ENCODE measurements at places on chromosomes 4 and X. TPM values are rescaled to one million over a fixed set of nuclear protein-coding genes. Genes with fewer than 3 reads are reported as not detected.

DNA sequence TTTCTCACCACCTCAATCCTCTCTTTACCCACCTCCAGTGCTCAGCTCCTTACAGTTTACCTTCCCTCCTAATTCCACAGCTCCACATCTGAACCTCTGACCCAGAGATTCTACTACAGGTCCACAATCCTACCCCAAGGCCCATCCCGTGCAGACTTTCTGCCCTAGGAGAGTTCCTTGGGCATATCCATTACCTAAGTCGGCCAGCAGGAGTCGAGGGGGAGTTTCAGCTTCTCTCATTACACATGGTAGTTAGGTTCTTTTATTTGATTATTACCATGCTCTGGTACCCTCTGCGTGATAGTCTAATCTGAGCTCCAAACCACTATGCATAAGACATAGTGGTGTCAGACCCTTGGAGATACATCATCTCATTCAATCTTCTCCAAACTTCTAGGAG lies 117.9 kb downstream of the SH3RF1 start:
- DNase-seq: no peak
- H3K27ac ChIP-seq: no peak overlapping the region
- no peaks in the 10 kb centered on the region for H3K27me3 ChIP-seq

- no peak for DNase-seq
- H3K27ac ChIP-seq: no peak within 1 kb of the TSS
- peaks cover 2% of the 10 kb centered on the region for H3K4me1 ChIP-seq
- H3K4me3 ChIP-seq: no peak within 1 kb of the TSS
- no peaks in the 10 kb centered on the region for H3K36me3 ChIP-seq
- peaks cover 2% of the 10 kb centered on the region for H3K27me3 ChIP-seq
These were observed at the start of gene RHOH for GRCh38 chr4:40196724-40197281. Gene RHOH (plus strand): TSS chr4:40197031. CDS start chr4:40243387, 46,356 bp downstream.

DNA sequence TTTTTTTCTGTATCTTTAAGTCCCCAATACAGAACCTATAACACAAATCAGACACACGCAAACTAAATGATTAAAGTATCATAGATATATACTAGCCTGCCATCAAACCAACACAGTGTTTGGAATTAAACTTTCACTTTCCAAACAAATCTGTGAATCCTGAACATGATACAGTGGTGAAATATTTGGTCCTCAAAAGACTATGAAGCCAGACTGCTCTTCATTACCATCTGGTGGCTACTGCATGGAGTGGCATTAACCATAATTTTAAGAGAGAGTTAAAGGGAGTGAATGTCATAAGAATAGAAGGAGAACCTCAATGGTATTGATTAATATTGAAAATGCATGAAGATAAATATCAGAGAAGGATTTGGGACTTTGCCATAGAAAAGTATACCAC lies 9.2 kb upstream of the GABRA4 start:
- H3K4me3 ChIP-seq: no peak overlapping the region
- H3K27ac ChIP-seq: no peak overlapping the region
- DNase-seq: peak; percentile 79
- no peaks in the 10 kb centered on the region for H3K27me3 ChIP-seq
- no peaks in the 10 kb centered on the region for H3K4me1 ChIP-seq

- no peak for DNase-seq
- H3K27me3 ChIP-seq: no peaks in the 10 kb centered on the region
- no peak overlapping the region for H3K4me3 ChIP-seq
- no peaks in the 10 kb centered on the region for H3K36me3 ChIP-seq
These were observed 402.7 kb downstream of the C4orf33 start for GRCh38 chr4:129498626-129499025.

DNA sequence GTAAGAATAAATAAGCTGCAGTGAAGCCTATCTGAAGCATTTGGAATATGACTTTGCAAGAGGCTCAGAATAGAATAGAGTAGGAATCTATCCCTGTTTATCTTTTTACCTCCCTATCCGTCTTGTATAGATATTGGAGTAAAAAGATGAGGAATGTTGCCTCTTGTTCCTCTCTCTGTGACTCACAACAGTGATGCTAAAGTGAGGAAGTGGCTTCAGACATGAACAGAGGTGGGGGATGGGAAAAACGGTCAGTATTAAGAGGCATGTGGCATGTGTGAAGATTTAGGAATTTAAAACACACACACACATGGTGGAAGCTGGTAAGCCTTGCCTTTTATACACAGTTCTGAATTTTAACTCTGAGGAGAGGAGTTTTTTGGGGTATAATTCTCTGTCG lies 3.8 kb upstream of the DCAF4L1 start:
- H3K27ac ChIP-seq: no peak overlapping the region
- H3K4me3 ChIP-seq: no peak overlapping the region
- no peaks in the 10 kb centered on the region for H3K27me3 ChIP-seq
- DNase-seq: peak; percentile 57

GRCh38 chrX:117568238-117568637 lies 548.4 kb downstream of the KLHL13 start:
- no peak overlapping the region for H3K4me3 ChIP-seq
- no peaks in the 10 kb centered on the region for H3K27me3 ChIP-seq
- H3K36me3 ChIP-seq: no peaks in the 10 kb centered on the region

DNA sequence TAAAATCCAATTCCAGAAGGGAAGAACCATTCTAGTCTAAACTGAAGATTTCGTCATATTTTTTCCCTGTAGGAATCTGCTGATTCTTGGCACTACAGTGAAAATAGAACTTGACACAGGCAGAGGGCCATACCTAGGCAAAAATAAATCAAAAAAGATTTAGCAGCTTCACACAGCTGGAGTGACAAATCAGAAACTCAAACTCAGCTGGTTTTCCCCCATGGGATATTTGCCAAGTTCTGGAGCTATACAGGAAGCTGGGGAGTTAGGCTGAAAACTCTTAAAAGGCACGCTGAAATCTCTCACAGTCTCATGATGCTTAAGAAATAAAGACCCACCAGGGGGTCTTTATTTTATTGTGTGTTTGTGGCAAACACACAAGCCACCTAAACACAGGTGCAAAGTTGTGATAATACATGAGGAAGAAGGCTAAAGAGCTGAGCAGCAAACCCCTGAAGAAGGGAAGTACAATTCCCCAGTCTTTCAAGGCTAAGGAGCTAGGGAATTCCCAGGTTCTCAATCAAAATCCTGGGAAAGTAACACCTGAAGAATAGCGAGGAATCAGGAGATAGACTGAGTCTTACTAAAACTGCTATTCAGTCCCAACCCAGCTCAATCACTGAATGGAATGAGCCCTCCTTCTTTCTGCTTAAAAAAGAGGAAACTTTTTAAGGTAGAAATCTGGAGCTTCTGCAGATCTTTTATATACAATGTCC lies 32.1 kb upstream of the BEND2 start:
- H3K27ac ChIP-seq: no peak overlapping the region
- H3K4me3 ChIP-seq: no peak overlapping the region
- DNase-seq: peak; percentile 9
- H3K4me1 ChIP-seq: no peaks in the 10 kb centered on the region

DNA sequence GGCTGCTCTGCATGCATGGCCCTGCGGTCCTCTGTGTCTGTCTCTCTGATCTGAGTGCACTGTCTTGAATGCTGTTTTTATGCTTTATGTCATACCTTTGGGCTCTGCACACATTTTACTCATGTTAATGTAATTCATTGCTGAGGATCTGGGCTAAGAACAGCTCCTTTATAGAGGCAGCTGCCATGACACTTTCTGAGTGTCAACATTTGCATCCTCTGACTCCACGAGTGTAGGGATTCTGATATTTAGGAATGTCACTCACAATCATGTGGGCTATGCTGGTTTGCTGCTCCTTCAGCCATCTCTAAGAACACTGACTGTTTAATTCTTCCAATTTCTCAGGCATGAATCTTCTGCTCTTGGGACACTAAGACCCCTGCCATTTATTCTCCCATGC lies 192.2 kb upstream of the CPEB2 start:
- no peak overlapping the region for H3K27ac ChIP-seq
- no peaks in the 10 kb centered on the region for H3K36me3 ChIP-seq
- no peak overlapping the region for H3K4me3 ChIP-seq
- DNase-seq: no peak
- H3K4me1 ChIP-seq: no peaks in the 10 kb centered on the region

The SLITRK2 gene
- total RNA-seq: not detected

GRCh38 chr4:78645853-78646757 lies 94.5 kb downstream of the ANXA3 start:
- no peaks in the 10 kb centered on the region for H3K36me3 ChIP-seq
- peaks cover 9% of the 10 kb centered on the region for H3K4me1 ChIP-seq
- peak overlapping the region; percentile 9 for H3K4me3 ChIP-seq
- no peaks in the 10 kb centered on the region for H3K27me3 ChIP-seq

DNA sequence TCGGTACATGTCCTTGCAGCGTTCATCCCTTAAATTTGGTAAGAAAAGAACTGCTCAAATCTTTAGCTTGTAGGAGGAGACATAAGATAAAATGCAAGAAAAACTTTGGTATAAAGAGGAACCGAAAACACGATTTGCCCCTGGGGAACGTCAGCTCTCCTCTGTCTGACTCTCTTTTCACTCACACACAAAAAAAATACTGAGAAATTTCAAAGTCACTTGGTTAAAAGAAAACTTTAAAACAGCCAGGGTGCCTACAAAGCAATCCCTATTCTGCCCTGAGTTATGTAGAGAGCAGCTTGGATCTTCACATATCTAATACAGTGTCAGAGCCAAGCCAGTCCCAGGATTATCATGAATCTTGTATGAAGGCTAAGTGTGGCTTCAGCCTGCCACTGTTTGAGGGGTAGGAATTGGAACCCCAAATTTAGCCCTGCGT lies 248.5 kb upstream of the CXXC4 start:
- DNase-seq: no peak
- H3K4me1 ChIP-seq: no peaks in the 10 kb centered on the region
- H3K27me3 ChIP-seq: no peaks in the 10 kb centered on the region
- H3K36me3 ChIP-seq: no peaks in the 10 kb centered on the region

GRCh38 chr4:53538756-53539155 lies 52.5 kb downstream of the LNX1 start:
- DNase-seq: no peak
- H3K36me3 ChIP-seq: no peaks in the 10 kb centered on the region
- H3K27ac ChIP-seq: no peak overlapping the region
- peaks cover 18% of the 10 kb centered on the region for H3K4me1 ChIP-seq
- no peak overlapping the region for H3K4me3 ChIP-seq

DNA sequence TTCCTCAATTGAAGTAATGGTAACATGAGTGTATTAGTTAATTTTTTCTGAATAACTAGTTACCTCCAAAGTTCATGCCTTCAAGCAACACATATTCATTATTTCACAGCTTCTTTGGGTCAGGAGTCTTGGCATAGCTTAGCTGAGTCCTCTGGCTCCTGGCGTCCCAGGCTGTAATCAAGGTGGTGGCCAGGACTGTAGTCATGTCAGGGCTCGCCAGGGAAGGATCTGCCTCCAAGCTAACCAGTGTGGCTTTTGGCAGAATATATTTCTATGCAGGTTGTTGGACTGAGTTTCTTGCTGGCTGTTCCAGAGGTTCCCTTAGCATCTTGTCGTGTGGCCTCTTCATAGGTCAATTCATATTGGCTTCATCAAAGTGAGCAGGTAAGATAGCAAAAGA lies 10.0 kb upstream of the HS3ST1 start:
- no peaks in the 10 kb centered on the region for H3K4me1 ChIP-seq
- no peaks in the 10 kb centered on the region for H3K27me3 ChIP-seq
- no peak overlapping the region for H3K27ac ChIP-seq
- H3K4me3 ChIP-seq: no peak overlapping the region
- no peak for DNase-seq

The LARP7 gene
- total RNA-seq: 5.9 TPM

- no peak for DNase-seq
- H3K4me3 ChIP-seq: no peak overlapping the region
- H3K4me1 ChIP-seq: no peaks in the 10 kb centered on the region
- no peak overlapping the region for H3K27ac ChIP-seq
These were observed 89.3 kb downstream of the DDIT4L start for GRCh38 chr4:100100985-100101384.

GRCh38 chr4:145830699-145831098 lies 107.9 kb downstream of the ZNF827 start:
- H3K27me3 ChIP-seq: no peaks in the 10 kb centered on the region
- no peak overlapping the region for H3K4me3 ChIP-seq
- peaks cover 3% of the 10 kb centered on the region for H3K36me3 ChIP-seq
- H3K27ac ChIP-seq: no peak overlapping the region
- no peaks in the 10 kb centered on the region for H3K4me1 ChIP-seq
- no peak for DNase-seq

The AKAP14 gene
- total RNA-seq: not detected

- H3K4me1 ChIP-seq: peaks cover 27% of the 10 kb centered on the region
- no peak overlapping the region for H3K4me3 ChIP-seq
- no peaks in the 10 kb centered on the region for H3K36me3 ChIP-seq
- H3K27me3 ChIP-seq: no peaks in the 10 kb centered on the region
- peak overlapping the region; percentile 74 for H3K27ac ChIP-seq
These were observed 180.5 kb upstream of the RBPJ start for GRCh38 chr4:26140150-26140898.

- H3K27ac ChIP-seq: no peak overlapping the region
- no peak overlapping the region for H3K4me3 ChIP-seq
- H3K36me3 ChIP-seq: no peaks in the 10 kb centered on the region
- H3K27me3 ChIP-seq: peaks cover 25% of the 10 kb centered on the region
- DNase-seq: no peak
These were observed 355.0 kb upstream of the GATB start for GRCh38 chr4:152115794-152116193.

DNA sequence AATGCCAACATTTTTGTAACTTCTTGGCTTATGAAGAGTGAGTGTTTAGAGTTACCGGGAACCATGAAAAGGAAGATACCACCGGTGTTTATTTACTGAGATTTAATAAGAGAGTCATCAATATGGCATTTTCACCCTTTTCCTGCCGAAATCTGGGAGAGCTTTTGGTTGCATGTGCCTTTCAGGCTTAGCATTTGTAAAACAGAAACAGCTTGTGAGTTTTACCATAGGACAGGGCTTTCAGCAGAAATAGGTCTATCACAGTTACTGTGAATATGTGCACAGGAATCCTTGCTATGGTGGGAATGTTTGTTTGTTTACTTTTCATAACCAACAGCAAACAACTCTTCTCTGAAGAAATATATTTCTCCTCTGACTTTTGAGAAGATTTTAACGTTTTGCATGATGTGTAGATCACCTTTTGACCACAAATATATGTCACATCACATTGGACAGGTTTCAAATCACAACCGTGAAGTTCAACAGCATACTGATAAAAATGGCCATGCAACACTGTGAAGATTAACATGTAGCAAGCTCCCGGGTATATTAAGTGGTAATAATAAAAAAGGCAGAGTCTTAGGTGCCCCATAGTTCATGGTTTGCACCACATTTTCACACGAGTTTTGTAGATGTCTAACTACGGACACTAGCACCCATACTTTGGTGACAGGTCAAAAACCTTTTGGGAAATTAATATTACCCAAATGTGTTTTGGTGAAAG lies 21.3 kb downstream of the ARHGAP24 start:
- H3K27me3 ChIP-seq: no peaks in the 10 kb centered on the region
- DNase-seq: no peak
- H3K36me3 ChIP-seq: no peaks in the 10 kb centered on the region
- no peak overlapping the region for H3K27ac ChIP-seq

The CENPVL2 gene
- not detected for total RNA-seq

- H3K27me3 ChIP-seq: no peaks in the 10 kb centered on the region
- no peak overlapping the region for H3K27ac ChIP-seq
- peaks cover 3% of the 10 kb centered on the region for H3K4me1 ChIP-seq
- no peaks in the 10 kb centered on the region for H3K36me3 ChIP-seq
- H3K4me3 ChIP-seq: no peak overlapping the region
- no peak for DNase-seq
These were observed 82.5 kb downstream of the ARHGAP10 start for GRCh38 chr4:147814376-147814775.

GRCh38 chr4:27270435-27270834 lies 409.8 kb downstream of the STIM2 start:
- DNase-seq: no peak
- H3K4me3 ChIP-seq: no peak overlapping the region
- H3K27me3 ChIP-seq: no peaks in the 10 kb centered on the region
- H3K27ac ChIP-seq: no peak overlapping the region

The IL3RA gene
- not detected for total RNA-seq

All from IMR-90 (cell line).